ENCODE measurements at places on chromosomes 2 and 18.
A peak's percentile ranks its signal among the peaks of the same experiment; 100 is the strongest.

DNA sequence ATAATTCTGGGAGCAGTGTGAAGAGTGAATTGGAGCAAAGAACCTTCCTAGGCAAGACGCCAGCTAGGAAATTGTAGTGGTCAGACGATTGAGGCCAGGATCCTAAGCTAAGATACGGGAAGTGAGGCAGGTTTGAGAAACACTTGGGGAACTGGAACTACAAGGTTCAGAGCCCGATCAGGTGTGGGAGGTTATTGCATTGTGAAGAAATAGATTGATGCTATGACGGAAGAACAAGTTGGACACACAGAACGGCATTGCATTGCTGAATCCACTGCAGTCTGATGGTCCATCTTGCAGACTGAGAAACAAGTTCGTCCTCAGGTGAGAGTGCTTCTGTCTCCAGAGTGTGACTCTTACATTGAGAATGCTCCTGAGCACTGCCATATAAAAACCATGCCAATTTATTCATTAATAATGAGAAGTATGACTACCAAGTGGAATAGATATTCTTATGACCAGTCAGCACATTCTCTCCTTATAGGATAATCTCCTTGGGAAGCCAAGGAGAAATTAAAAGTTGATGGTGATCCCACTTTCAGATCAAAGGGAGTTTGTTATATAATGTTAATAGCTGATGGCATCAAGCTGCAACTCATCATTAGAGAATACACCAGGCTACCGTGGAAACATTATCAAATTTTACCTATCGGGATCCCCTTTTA lies 30.9 kb downstream of the ANTXR1 start:
- DNase-seq = no peak

GRCh38 chr2:106189325-106189724 lies 4.8 kb downstream of the UXS1 start:
- DNase-seq = no peak

DNA sequence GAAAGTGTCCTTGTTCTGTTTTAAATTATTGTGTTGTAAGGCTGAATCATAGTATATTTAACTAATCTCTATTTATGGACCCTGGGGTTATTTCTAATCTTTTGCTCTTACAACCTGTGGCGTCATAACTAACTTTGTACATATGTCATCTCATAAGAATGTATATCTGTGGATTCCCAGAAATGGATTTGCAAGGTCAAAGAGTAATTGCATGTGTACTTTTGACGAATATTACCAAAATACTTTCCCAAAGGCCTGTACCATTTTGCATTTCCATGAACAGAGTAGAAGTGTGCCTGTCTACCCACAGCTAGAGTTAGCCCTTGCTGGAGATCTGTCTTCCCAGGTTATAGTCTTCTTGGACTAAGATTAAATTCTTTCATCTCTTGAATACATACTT lies 42.8 kb downstream of the SEMA4F start:
- peak; percentile 96 for DNase-seq

- peak; percentile 3 for DNase-seq
Observed at GRCh38 chr2:694174-694573, 17.0 kb upstream of the TMEM18 start.

- DNase-seq = peak; percentile 33
Observed at GRCh38 chr2:55761526-55761925, 67.9 kb upstream of the PNPT1 start.

DNA sequence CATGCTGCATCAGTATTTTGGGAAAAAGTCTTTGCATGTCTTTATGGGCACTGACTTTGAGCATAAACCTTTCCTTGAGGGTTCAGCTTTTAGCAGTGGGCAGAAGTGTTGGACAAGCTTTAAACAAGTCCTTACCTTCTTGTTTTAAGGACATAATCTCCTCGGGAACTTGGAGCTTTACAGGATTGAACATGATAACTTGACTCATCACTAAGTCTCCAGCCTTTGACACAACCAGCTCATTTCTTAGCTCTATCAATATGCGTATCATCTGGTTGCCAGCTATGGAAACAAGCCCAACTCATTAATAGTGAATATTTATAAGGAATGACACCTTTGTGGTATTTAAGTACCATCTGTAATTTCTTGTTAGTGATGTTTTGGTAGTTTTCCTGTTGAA lies 21.0 kb upstream of the RAB27B start:
- no peak for DNase-seq

GRCh38 chr2:423479-423878 lies 135.6 kb upstream of the ALKAL2 start:
- no peak for DNase-seq

DNA sequence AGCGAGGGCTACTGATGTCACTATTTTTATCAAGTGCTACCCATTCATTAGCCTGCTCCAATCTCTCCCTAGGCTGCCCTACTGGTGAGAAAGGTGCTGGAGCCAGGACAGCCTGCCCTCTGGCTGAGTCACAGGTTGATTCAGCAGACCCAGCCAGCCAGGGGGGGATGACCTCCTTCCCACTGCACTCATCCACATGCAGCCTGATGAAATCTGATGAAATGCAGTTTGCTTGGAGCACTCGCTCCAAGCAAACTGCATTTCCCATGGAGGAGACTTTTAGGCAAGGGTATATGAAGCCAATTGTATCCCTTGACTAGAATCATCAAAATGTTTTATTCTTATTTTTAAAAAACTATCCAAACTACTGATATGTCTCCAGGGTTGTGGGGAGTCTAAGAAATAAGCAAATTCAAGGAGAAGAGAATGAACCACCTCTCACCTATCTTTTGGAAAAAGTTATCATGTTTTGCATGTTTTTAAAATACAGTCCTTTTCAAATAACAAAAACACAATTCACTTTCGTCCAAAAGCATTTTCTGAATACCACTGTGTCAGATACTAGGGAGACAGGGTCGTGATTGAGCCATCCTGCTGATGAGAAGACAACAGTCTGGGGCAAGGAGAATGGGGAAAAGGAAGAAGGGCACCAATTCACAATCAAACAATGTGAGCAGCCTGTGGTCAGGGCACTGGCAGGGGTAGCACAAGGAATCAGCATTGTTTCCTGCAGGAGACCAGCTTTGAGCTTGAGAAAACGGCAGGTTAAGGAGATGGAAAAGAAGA lies 128.3 kb downstream of the AFF3 start:
- DNase-seq = no peak

- no peak for DNase-seq
Observed at GRCh38 chr18:47251289-47252120, at the start of gene SKOR2. Gene SKOR2 (minus strand): TSS chr18:47251660. CDS start chr18:47249183, 2,477 bp downstream.

DNA sequence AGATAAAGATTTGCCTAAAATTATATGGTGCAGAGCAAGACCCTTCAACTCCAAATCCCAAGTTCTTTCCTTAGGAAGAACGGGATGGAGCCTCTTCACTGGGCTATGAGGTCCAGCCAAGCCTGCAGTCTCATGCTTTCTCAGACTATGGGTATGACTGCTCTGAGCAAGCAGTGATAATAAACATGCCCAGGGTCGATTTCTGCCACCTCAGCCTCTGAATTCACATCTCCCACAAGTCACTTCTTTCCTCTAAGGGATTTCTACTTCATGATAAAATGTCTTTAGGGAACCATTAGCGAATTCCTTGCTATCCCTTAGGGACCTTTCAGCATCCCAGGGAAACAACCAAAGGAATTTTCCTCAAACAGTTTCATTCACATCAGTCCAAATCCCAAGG lies 94.8 kb downstream of the GFPT1 start:
- DNase-seq = no peak

DNA sequence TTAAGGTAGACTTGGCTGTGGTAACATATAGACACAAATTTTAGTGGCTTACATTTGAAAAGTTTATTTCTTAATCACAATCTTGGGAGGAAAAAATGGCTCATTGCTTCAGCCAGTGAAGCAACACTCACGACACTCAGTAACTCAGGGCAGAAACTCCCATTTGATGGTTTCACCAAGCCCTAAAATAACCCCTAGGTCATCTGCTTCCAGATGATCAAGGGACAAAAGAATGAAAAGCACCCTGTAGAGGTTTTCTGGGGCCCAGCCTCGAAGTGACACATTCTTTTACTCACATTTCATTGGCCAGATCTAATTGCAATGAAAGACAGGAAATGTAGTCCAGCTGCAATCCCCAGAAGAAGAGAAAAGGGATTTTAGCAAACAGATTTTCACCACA lies 275.9 kb downstream of the TMX3 start:
- peak; percentile 92 for DNase-seq

- DNase-seq = no peak
Observed at GRCh38 chr18:71784777-71785176, 759.4 kb downstream of the CBLN2 start.

GRCh38 chr2:45046786-45047185 lies 37.5 kb upstream of the SIX2 start:
- DNase-seq = no peak

- DNase-seq = peak; percentile 18
Observed at GRCh38 chr2:63853527-63854310, 12.0 kb downstream of the UGP2 start.

- DNase-seq = no peak
Observed at GRCh38 chr18:2902327-2902726, 55.5 kb downstream of the EMILIN2 start.

- DNase-seq = peak; percentile 86
Observed at GRCh38 chr2:235940330-235940729, 227.9 kb downstream of the GBX2 start.

GRCh38 chr2:214839464-214839863 lies 30.0 kb upstream of the BARD1 start:
- DNase-seq = no peak

DNA sequence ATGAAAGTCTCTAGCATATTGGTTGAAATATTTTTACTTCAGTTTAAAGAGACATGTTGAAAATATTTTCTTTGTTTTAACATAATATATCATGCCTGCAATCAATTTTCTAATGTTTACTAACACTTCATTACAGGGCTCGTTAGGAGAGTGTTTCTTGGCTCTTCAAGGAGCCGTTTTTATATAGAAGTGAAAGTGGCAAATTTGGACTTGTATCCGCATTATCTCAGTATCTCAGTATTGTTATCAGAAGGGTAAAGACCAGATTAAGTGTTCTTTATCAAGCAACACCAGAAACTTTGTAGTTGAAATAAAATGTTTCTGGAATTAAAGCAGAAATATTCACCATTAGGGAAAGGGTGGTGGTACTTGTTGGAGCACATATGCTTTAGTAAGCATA lies 97.8 kb downstream of the BABAM2 start:
- no peak for DNase-seq

DNA sequence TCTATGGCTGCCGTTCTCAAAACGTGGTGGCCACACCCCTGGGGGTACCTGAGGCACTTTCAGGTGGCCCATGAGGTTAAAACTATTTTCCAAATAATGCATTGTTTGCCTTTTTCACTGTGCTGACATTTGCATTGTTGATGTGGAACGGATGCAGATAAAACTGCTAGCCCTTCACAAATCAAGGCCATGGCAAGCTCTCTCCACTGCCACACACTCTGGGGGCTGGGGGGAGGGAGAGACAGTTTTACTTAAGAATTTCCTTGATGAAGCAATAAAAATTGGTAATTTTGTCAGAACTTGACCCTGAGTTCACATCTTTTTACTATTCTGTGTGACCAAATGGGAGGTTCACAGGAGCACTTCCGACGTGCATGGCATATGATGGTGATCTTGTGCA lies 22.0 kb upstream of the TGIF1 start:
- DNase-seq = no peak

GRCh38 chr2:44055664-44056063 lies 59.9 kb upstream of the LRPPRC start:
- no peak for DNase-seq

GRCh38 chr2:102101097-102101848 lies 41.3 kb upstream of the IL1R1 start:
- DNase-seq = no peak

DNA sequence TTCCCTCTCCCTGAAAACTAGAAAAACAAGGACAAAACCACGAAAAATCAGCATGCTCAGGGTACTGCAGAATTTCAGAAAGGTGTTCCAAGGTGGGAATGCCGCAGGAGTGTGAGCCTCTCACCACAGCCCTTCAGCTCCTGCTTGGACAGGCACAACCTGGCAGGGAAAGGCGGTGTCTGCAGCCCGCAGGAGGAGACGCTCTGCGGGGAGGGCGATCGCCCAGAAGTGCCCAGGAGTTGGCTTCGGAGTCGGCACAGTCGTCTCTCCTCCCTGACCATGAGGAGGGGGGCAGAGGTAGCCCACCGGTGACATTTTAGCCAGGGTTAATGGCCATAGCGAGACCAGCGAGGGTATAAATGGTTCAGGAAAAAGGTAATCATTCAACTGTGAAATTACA lies 57.2 kb downstream of the TMEM18 start:
- no peak for DNase-seq

DNA sequence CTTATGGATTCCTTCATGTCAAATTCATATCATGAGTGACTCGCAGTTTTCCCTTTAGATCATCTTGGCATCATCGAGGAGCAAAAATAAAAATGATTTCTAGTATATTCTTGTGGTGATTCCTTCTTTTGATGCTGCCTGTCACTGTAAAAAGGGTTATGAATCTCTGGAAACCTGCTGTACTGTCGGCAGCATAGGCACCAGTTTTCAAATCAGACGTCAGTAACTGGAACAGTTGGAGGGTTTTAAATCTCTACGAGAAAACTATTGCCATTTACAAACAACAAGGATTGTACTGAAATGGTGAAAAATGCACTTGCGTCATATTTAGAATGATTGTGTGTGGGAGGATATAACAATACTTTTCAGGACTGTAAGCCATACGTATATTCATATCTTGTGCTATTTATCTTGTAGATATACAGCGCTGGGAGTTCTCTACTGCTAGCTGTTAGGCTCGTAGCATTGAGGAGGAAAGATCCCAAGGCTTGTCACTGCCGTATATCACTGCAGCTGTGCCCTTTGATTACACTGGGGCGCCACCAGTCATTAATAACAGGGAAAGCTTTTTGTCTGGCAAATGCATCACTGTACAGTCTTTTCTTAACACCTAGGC lies 320.7 kb downstream of the MTX2 start:
- DNase-seq = no peak

All from HCEC 1CT (cell line).